ENCODE measurements at places on chromosomes 5 and 9. TPM values are rescaled to one million over a fixed set of nuclear protein-coding genes. Genes with fewer than 3 reads are reported as not detected.
A peak's percentile ranks its signal among the peaks of the same experiment; 100 is the strongest.

- peak; percentile 78 for DNase-seq
These were observed 14.6 kb downstream of the ANKS6 start for GRCh38 chr9:98781588-98782383.

DNA sequence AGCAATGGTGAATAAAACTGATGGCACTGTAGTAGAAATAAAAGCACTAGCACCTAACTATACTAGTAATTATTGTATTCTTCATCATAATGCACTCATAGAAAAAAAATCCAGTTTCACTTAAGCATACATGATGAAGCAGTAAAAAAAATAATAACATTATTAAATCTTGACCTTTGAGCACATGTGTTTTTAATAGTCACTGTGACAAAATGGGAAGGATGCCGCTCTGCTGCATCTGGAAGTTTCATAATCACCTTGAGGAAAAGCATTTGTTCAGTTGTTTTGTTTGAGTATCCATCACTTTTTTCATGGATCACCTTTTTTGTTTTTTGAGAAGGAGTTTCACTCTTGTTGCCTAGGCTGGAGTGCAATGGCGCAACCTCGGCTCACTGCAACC, 13.2 kb downstream of the OR2K2 start:
- no peak for DNase-seq

DNA sequence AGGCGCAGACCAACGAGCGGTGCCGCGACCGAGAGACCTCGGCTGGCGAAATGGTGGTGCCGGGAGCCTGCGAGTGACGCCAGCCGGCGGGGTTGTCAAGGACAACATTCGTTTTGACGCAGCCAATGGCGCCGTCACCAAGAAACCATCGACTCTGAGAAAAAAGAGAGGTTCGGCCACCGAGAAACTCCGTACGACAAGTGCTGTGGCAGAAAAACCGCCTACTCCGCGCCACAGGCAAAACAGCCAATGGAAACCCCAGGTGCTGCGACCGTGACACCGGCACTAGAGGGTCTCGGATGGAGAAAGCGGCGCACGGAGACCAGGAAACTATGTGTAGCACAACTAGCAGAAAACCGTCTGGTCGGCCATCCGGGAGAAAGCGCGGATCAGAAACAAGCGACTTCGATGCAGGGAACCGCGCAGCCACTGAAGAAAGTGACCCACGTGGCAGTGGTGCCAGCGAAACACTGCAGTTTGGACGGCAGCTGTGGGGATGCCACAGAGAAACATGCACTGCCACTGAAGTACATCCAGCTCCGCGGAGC, 88.8 kb downstream of the ANXA2R start:
- DNase-seq, result no peak

GRCh38 chr5:172441262-172441751, 13.0 kb downstream of the SH3PXD2B start:
- DNase-seq, result no peak

BTNL8 gene
- total RNA-seq, result 0.23 TPM

HAVCR2 gene
- total RNA-seq, result not detected

Measured in PC-3 (cell line).